ENCODE measurements at places on chromosomes 7 and 10. TPM values are rescaled to one million over a fixed set of nuclear protein-coding genes. Genes with fewer than 3 reads are reported as not detected.

DNA sequence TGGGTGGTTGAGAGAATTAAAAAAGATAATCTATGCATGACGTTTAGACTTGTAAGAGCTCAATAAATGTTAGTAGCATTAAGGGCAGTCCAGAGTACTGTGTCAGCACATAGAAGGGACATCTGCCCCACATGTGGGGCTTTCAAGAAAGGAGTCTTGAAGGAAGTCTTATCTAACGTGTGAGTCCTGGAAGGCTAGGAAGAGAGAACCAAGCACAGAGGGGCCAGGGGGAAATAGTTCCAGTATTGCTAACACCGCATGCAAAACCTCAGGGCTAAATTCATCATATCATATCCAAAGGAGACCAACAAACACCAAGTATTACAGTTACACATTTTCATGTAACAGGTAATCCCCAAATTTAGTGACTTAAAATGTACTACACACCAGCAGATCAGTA is 122.7 kb downstream of the AOAH start:
- H3K36me3 ChIP-seq, result no peaks in the 10 kb centered on the region
- H3K27me3 ChIP-seq, result no peaks in the 10 kb centered on the region
- no peak for DNase-seq
- no peak overlapping the region for H3K4me3 ChIP-seq

GRCh38 chr10:7889947-7890542 is 71.7 kb downstream of the TAF3 start:
- no peaks in the 10 kb centered on the region for H3K4me1 ChIP-seq
- no peak for DNase-seq
- H3K36me3 ChIP-seq, result no peaks in the 10 kb centered on the region
- H3K27ac ChIP-seq, result no peak overlapping the region
- no peaks in the 10 kb centered on the region for H3K27me3 ChIP-seq

DNA sequence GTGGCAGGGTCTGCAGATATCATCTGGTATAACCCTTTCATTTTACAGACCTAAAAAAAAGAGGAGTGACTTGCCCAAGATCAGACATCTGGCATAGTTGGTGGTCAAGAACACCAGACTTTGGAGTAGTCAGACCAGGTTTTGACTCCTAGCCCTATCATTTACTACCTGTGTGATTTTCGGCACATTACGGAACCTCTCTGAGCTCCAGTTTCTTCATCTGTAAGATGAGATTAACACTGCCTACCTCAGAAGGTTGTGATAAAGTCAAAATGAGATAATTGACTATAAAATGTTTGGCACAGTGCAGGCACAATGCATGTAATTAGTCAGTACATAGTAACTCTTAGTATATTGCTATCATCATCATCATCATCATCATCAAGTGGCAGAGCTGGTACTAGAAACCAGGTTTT is 1.2 kb downstream of the STRIP2 start:
- no peaks in the 10 kb centered on the region for H3K27me3 ChIP-seq
- H3K4me3 ChIP-seq, result no peak overlapping the region
- no peaks in the 10 kb centered on the region for H3K36me3 ChIP-seq
- no peak overlapping the region for H3K27ac ChIP-seq

DNA sequence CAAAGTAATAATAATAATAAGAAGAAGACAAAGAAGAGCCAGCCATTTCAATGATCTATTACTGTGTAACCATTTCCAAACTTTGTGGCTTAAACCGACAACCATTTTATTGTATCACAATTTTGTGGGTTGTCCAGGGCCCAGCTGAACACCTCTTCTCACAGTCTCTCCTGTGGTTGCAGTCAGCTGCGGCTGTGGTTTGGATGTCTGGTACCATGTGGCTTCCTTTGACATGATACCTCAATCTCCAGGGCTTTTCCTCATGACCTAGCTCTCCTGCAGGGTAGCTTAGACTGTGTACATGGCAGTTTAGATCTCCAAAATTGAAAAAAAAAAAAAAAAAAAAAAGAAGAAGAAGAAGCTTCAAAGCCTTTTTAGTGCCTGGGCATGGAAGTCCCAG is 72.6 kb upstream of the NFKB2 start:
- H3K27ac ChIP-seq, result no peak overlapping the region
- no peaks in the 10 kb centered on the region for H3K27me3 ChIP-seq
- no peaks in the 10 kb centered on the region for H3K36me3 ChIP-seq
- H3K4me3 ChIP-seq, result no peak overlapping the region

DNA sequence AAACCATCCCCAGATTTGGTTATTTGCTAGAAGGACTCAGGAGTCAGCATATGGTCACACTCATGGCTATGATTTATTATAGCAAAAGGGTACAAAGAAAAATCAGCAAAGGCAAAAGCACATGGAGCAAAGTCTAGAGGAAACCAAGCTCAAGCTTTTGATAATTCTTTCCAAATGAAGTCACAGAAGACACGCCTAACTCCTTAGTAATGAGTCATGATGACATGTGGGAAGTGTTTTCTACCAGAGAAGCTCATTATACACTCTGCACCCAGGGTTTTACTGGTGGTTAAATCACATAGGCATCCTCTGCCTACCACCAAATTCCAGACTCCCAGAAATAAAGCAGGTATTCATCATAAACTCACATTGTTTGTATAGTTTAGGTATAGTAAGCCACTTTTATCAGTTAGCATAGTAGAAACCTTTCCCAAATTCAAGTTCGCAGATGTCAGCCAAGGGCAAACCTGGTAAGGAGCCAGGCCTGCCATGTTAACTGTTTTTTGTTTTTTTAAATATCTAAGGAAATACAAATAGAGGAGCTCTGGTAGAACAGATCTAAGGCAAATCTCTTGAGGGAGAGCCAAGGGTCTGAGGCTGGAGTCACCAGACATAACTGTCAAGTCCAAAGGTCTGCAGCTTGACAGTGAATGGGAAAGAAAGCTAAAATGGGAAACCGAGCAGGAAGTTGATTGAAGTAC is 15.4 kb upstream of the HIBADH start:
- no peaks in the 10 kb centered on the region for H3K27me3 ChIP-seq
- H3K4me1 ChIP-seq, result peaks cover 8% of the 10 kb centered on the region
- H3K4me3 ChIP-seq, result no peak overlapping the region
- H3K27ac ChIP-seq, result peak overlapping the region; percentile 93
- DNase-seq, result no peak

- H3K4me3 ChIP-seq, result no peak overlapping the region
- H3K36me3 ChIP-seq, result no peaks in the 10 kb centered on the region
- DNase-seq, result no peak
- H3K27me3 ChIP-seq, result no peaks in the 10 kb centered on the region
- no peaks in the 10 kb centered on the region for H3K4me1 ChIP-seq
- no peak overlapping the region for H3K27ac ChIP-seq
Observed at GRCh38 chr7:150715293-150715692, 1.1 kb upstream of the GIMAP1 start.

The LLCFC1 gene
- total RNA-seq, result not detected

The SLC29A4 gene
- total RNA-seq, result 0.88 TPM
